ENCODE measurements at places on chromosomes 11 and 22.
A peak's percentile ranks its signal among the peaks of the same experiment; 100 is the strongest.

DNA sequence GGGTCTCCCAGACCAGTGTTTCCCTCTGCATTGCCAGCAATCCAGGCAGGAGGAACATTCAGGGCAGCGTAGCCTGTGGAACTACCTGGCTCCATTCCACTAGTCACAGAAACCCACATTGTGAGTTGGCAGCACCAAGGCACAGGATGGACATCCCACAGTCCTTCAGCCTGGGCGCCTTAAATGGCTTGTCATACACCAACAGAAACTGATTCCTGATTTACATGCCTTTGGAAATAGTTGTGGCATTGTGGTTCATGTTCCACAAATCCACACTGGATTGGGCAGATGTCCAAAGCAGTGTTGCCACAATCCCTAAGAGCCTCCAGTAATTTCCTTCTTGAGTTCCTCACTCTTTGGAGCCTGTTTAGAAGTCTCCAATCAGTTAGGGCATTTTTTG is 225.6 kb downstream of the BLID start:
- DNase-seq: no peak

- DNase-seq: peak; percentile 35
Observed at GRCh38 chr11:134951305-134951700, 539.3 kb upstream of the B3GAT1 start.

DNA sequence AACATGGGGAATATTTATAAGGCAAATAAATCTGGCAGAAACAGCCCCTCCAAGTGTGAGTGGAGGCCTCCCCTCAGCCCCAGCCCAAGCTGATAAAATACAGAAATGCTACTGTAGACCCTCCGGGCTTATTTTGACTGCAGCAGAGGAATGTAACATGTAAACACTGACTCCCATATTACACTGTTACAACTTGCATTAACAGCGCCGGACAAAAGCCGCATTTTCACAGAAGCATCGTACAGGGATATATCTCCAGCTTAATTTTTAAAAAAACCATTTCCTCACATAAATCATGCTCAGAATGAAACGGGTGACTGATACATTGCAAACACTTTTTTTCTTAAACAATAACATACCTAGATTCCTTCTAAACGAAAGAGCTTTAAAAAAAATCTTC is 36.6 kb upstream of the COMT start:
- no peak for DNase-seq

GRCh38 chr22:28118957-28119631 is 200.0 kb upstream of the PITPNB start:
- DNase-seq: no peak

- DNase-seq: no peak
Observed at GRCh38 chr11:38927993-38928392, 2330.0 kb upstream of the RAG2 start.

DNA sequence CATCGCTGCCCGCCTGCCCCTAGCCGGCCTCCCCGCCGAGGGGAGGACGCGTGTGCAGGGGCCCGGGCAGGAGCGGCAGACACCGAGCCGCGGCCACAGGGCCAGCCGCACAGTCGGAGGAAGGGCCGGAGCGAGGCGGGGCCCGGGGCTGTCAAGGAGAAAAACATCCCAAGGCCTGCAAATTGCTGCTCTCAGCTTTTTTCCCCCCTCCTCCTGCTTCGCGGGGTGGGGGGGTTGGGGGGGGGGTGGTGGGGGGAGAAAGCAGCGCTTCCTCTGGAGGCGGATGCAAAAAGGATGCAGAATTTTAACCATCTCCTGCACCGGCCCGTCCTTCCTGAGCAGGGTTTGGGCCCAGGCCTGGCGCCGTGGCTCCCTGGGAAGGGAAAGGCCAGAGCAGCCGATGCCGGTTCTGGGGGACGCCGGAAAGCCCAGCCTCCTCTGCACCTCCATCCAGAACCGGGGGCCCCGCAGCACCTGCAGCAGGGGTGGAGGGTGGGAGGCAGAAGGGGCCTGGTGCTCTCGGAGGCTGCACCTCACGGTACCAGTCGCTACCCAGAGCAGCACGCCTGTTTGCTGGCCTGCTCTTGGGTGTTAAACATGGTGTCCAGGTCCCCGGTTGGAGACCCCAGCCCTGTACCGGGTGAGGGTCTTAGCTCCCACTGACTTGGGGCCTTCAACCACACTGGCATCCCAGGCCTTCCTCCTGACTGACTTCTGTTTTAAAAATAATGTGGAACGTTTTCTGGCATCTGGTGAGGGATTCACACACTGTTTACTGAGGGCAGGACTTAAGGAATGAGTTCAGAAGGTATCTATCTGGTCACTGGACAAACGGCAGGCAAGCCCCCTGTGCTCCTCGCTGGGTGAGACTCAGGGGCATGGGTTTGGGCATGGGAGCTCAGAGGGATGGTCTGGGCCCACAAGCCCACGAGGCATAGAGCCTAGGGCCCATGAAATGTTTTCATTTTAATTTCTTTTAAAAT is 77.4 kb upstream of the WNT7B start:
- peak; percentile 89 for DNase-seq

All from posterior cingulate gyrus (tissue), 11 donors.